ENCODE measurements at places on chromosomes 12 and 14. TPM values are rescaled to one million over a fixed set of nuclear protein-coding genes. Genes with fewer than 3 reads are reported as not detected.

- no peak for DNase-seq
Observed at GRCh38 chr12:42260518-42260917, 22.5 kb upstream of the YAF2 start.

DNA sequence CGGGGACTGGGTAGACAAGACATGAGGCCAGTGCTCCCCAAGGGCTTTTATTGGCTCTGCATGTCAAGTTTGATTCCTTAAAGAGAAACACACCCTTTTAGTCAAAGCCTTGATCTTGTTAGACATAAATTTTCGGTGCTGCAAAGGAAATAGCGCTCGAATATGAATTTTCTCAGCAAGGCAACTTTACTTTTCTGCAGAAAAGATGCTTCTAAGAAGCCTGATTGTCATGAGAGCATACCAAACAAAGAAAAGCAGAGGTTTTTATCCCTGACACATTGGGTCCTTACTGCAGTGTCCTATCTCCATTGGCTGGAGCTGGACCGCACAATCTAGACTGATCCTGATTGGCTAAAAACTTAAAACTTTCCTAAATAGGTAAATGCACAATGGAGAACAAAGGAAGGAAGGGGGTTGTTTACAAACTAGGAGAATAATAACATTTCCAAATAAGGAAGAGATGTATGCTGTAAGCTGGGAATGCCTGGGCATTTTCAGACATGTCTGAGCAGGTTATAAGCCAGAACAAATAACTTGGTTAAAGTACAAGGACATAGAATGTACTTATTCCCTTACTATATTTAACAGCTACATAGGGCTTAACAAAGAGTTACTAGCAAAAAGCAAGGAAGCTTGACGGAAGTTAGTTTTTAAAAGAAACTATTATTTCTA, 17.2 kb downstream of the TXNRD1 start:
- no peak for DNase-seq

- no peak for DNase-seq
Observed at GRCh38 chr12:81314903-81315531, 237.1 kb downstream of the ACSS3 start.

GRCh38 chr14:67773844-67774377, 42.5 kb downstream of the ZFYVE26 start:
- no peak for DNase-seq

- no peak for DNase-seq
Observed at GRCh38 chr14:75452900-75453816, 25.3 kb downstream of the JDP2 start.

GRCh38 chr14:104696671-104697316, 7.4 kb downstream of the INF2 start:
- DNase-seq: no peak

GRCh38 chr12:42985506-42985905, 396.0 kb upstream of the PRICKLE1 start:
- peak; percentile 6 for DNase-seq

GRCh38 chr14:100073576-100074430, 8.6 kb downstream of the EVL start:
- no peak for DNase-seq

DNA sequence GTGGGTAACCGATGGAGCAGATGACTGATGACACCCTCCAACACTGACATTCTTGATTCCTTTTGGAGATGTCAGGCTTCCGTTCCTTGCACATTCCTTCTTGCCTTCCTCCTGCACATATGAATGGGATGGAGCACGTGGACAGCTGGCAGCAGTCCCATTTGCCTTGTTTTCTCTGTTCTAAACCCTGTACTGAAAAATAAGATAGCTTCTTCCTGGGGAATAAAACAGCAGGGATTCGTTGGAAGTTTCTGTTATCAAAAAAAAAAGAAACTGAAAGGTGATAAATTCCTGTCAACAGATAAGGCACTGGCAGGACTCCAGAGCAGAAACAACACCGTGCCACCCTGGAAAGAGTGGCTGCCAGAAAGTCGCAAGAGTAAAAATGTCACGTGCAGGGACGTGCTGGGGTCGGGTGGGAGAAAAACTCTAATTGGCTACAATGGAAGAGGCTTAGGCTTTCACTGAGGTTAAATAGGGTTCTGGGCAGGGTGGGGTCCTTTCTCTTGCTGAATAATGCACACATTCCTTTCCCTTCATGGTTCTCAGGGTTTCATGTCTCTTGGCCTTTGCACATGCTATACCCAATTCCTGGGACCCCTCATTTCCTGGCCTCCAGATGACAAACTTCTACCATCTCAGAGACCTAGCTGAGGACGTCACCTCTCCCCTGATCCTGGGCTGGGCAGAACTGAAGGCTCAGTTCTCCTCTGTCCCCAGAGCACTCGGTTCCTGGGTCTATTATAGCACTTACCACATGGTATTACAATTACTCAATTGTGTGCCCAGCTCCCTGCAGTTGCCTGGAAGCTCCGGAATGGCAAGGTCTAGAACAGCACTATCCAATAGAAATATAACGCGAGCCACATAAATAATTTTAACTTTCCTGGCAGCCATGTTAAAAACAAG, 7.0 kb upstream of the NUAK1 start:
- peak; percentile 44 for DNase-seq

- DNase-seq: no peak
Observed at GRCh38 chr14:59245809-59246295, 57.4 kb downstream of the DAAM1 start.

GRCh38 chr12:92539976-92540781, 162.6 kb upstream of the PLEKHG7 start:
- no peak for DNase-seq

GRCh38 chr12:88750867-88751543, 170.7 kb upstream of the KITLG start:
- DNase-seq: no peak

DNA sequence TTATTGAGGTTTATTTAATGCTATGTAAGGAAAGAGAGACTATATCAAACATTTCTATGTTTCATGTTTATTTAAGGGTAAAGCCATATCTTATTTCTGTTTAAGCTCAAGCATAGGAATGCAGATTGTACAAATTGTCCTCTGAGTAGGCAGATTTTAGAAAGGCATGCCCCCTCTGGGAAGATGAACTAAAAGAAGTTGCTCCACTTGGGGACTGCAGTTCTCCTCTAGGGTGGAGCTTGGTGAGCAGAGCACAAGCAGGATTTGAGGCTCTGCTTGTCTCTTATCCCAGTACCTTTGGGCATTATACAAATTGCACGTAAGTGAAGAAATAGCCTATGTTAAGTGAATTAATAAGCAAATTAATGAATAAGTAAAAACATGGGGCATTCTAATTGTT, 96.2 kb upstream of the PDE3A start:
- no peak for DNase-seq

The PAX9 gene
- total RNA-seq: not detected

The KRT72 gene
- not detected for total RNA-seq

The KCNH3 gene
- 100 TPM for total RNA-seq

The TPPP2 gene
- 1.0 TPM for total RNA-seq

The FGF23 gene
- total RNA-seq: not detected

The NOS1 gene
- total RNA-seq: 9.5 TPM

The WIF1 gene
- 33.3 TPM for total RNA-seq

All from dorsolateral prefrontal cortex (tissue), 122 donors.